Smooth muscle cell of bladder (primary cell): ENCODE measurements at places on chromosomes 7 and 10. TPM values are rescaled to one million over a fixed set of nuclear protein-coding genes. Genes with fewer than 3 reads are reported as not detected.

Gene PITX3
- 0.14 and 0.18 TPM in 2 replicates for total RNA-seq

Gene SLC4A2
- total RNA-seq: 58.6 and 78.7 TPM in 2 replicates

Gene C7orf33
- not detected in 2 replicates for total RNA-seq

Gene HMX3
- not detected in 2 replicates for total RNA-seq

Gene FEZF1
- not detected in 2 replicates for total RNA-seq

Gene ASAH2
- 0.74 and 1.00 TPM in 2 replicates for total RNA-seq
